ENCODE measurements at places on chromosomes 2 and 18. TPM values are rescaled to one million over a fixed set of nuclear protein-coding genes. Genes with fewer than 3 reads are reported as not detected.

KATNAL2 gene
- total RNA-seq: 2.4 TPM

CYTIP gene
- 2.2 TPM for total RNA-seq

EVX2 gene
- total RNA-seq: not detected

POMC gene
- 3.4 TPM for total RNA-seq

CTAGE1 gene
- not detected for total RNA-seq

ABCB11 gene
- total RNA-seq: not detected

CPLX4 gene
- total RNA-seq: not detected

COL4A3 gene
- total RNA-seq: 1.0 TPM

GRCh38 chr2:233829193-233830110 is 24.9 kb downstream of the HJURP start:
- no peaks in the 10 kb centered on the region for H3K4me1 ChIP-seq
- no peak for DNase-seq
- no peak overlapping the region for H3K27ac ChIP-seq

GRCh38 chr2:165909466-165909865 is 44.1 kb downstream of the TTC21B start:
- H3K36me3 ChIP-seq: no peaks in the 10 kb centered on the region
- DNase-seq: no peak
- no peaks in the 10 kb centered on the region for H3K27me3 ChIP-seq
- no peak overlapping the region for H3K27ac ChIP-seq

GRCh38 chr18:8657873-8658470 is 47.4 kb upstream of the MTCL1 start:
- H3K36me3 ChIP-seq: no peaks in the 10 kb centered on the region
- peaks cover 4% of the 10 kb centered on the region for H3K4me1 ChIP-seq
- DNase-seq: no peak
- H3K4me3 ChIP-seq: no peak overlapping the region
- no peak overlapping the region for H3K27ac ChIP-seq

DNA sequence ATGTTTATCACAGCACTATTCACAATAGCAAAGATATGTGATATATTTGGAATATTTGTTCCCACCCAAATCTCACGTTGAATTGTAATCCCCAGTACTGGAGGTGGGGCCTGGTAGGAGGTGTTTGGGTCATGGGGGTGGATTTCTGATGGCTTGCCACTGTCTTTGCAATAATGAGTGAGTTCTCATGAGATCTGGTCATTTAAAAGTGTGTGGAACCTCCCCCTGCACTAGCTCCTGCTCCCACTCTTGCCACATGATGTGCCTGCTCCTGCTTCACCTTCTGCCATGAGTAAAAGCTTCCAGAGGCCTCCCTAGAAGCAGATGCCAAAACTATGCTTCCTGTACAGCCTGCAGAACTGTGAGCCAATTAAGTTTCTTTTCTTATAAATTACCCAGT is 72.2 kb upstream of the DYNC1I2 start:
- no peaks in the 10 kb centered on the region for H3K36me3 ChIP-seq
- H3K4me3 ChIP-seq: no peak overlapping the region
- no peak overlapping the region for H3K27ac ChIP-seq
- no peak for DNase-seq

- peaks cover 23% of the 10 kb centered on the region for H3K36me3 ChIP-seq
- DNase-seq: no peak
- H3K4me3 ChIP-seq: no peak overlapping the region
- peaks cover 10% of the 10 kb centered on the region for H3K4me1 ChIP-seq
These were observed 37.5 kb downstream of the SNED1 start for GRCh38 chr2:241035818-241036396.

- no peak overlapping the region for H3K27ac ChIP-seq
- H3K4me3 ChIP-seq: no peak overlapping the region
- H3K4me1 ChIP-seq: no peaks in the 10 kb centered on the region
- no peak for DNase-seq
- H3K36me3 ChIP-seq: no peaks in the 10 kb centered on the region
- H3K27me3 ChIP-seq: no peaks in the 10 kb centered on the region
These were observed 18.4 kb upstream of the PIK3C3 start for GRCh38 chr18:41936471-41937134.

DNA sequence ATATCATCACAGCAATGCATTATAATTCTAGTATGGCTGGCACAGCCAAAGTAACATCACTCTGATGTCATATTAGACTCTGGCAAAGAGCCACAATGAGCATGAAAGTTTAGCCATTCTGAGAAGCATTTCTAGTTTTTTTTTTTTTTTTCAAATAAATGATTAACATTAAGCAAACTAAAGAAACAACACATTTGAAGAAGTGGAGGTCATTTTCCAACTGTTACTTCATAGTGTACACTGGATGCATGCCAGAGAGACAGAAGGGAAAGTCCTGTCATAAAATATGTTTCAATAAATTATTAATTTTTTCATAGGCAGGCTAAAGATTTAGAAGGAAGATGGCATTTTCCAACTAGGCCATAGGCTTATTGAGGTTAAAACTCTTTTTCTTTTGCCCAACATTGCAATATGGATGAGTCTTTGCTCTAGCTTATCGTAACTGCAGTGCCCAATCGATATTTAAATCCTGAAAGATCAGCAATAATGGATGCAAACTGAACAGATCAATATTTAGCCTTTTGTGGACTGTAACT is 1630.4 kb upstream of the ACVR2A start:
- H3K36me3 ChIP-seq: no peaks in the 10 kb centered on the region
- no peaks in the 10 kb centered on the region for H3K4me1 ChIP-seq
- no peak overlapping the region for H3K4me3 ChIP-seq
- no peak for DNase-seq
- no peaks in the 10 kb centered on the region for H3K27me3 ChIP-seq

DNA sequence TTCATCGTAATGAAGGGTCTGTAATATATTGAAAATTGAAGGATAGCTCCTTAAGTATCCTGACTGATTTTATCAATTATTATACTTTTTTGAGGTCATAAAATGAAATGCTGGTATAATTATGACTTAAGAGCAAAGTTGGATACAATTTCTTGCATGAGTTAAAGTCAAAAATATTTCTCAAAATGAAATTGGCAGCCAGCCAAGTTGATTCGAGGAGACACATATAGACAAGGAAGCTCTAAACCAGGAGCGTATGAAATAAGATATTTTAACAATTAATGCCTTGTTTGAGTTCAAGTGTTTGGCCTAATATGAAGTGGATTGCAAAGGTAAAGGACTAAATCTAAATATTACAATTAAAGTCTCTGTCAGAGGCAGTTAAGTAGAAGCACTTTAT is 260.4 kb upstream of the DSEL start:
- no peak overlapping the region for H3K4me3 ChIP-seq
- no peaks in the 10 kb centered on the region for H3K4me1 ChIP-seq
- H3K36me3 ChIP-seq: no peaks in the 10 kb centered on the region
- no peak for DNase-seq
- H3K27ac ChIP-seq: no peak overlapping the region

DNA sequence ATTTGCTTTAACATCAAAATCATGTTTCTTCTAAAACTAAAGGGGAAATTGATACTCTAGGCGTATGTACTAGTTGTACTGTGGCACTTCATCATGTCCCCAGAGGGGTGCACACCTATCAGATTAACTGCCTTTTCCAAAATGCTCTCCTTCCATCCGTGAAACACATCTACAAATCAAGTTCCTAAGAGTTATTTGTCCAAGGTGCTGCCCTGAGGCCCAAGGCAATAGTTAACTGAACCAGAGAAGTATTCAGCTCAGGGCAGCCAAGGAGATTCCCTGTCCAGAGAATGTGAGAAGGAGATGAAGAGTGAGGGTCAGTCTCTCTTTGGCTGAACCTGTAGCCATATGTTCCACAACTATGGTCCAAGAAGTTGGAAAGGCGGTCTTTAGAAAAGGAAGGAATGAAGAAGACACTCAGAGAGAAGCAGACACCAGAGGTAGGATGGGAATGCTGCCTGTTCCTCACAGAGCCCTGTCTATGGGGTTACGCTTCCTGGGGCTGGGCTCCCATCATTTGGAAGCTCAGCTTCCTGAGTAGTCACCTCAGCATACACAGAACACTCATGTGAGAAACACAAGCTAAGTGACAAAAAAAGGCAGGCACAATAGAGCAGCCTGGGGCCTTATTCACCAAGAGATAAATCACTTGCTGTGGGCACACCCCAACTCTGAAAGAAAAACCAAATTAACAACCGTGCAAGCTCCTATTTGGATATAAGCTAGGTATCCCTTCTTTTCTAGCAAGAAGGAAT is 55.6 kb downstream of the ANKRD44 start:
- H3K27ac ChIP-seq: peak overlapping the region; percentile 14
- H3K4me3 ChIP-seq: peak overlapping the region; percentile 8
- DNase-seq: no peak
- no peaks in the 10 kb centered on the region for H3K27me3 ChIP-seq

DNA sequence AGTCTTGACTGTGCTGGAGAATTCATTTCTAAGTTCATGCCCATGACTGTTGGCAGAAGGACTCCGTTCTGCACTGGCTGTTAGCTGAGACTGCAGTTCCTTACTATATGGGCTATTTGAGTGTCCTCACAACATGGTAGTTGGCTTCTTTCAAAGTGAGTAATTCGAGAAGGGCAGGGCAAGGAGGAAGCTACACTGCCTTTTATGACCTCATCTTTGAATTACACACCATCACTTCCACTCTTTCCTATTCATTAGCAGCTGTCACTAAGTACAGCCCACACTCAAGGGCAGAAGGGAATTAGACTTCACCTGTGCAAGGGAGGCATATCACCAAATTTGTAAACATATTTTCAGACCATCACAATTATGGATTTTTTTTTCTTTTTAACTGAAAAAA is 55.9 kb upstream of the EPAS1 start:
- DNase-seq: no peak
- H3K4me3 ChIP-seq: no peak overlapping the region
- no peaks in the 10 kb centered on the region for H3K36me3 ChIP-seq
- H3K4me1 ChIP-seq: no peaks in the 10 kb centered on the region
- H3K27me3 ChIP-seq: no peaks in the 10 kb centered on the region

- H3K4me1 ChIP-seq: peaks cover 87% of the 10 kb centered on the region
- H3K27me3 ChIP-seq: no peaks in the 10 kb centered on the region
- no peak overlapping the region for H3K4me3 ChIP-seq
- peak overlapping the region; percentile 84 for H3K27ac ChIP-seq
- DNase-seq: no peak
- H3K36me3 ChIP-seq: peaks cover 23% of the 10 kb centered on the region
These were observed 69.9 kb upstream of the MCFD2 start for GRCh38 chr2:46985512-46985911.

GRCh38 chr2:82994151-82994550 is 1464.9 kb downstream of the SUCLG1 start:
- H3K27me3 ChIP-seq: no peaks in the 10 kb centered on the region
- DNase-seq: no peak
- H3K4me1 ChIP-seq: no peaks in the 10 kb centered on the region
- no peak overlapping the region for H3K27ac ChIP-seq

- no peaks in the 10 kb centered on the region for H3K36me3 ChIP-seq
- H3K27me3 ChIP-seq: peaks cover 6% of the 10 kb centered on the region
- H3K4me1 ChIP-seq: no peaks in the 10 kb centered on the region
- H3K4me3 ChIP-seq: no peak overlapping the region
These were observed 6.1 kb upstream of the SERPINB8 start for GRCh38 chr18:63963615-63964256.

GRCh38 chr2:96359866-96360265 is 24.3 kb downstream of the NCAPH start:
- no peak overlapping the region for H3K4me3 ChIP-seq
- no peaks in the 10 kb centered on the region for H3K4me1 ChIP-seq
- H3K27me3 ChIP-seq: no peaks in the 10 kb centered on the region
- no peak overlapping the region for H3K27ac ChIP-seq
- DNase-seq: no peak

- no peak overlapping the region for H3K27ac ChIP-seq
- no peak for DNase-seq
- H3K4me3 ChIP-seq: no peak overlapping the region
- H3K27me3 ChIP-seq: no peaks in the 10 kb centered on the region
- H3K36me3 ChIP-seq: no peaks in the 10 kb centered on the region
- H3K4me1 ChIP-seq: no peaks in the 10 kb centered on the region
These were observed 10.4 kb downstream of the HRH4 start for GRCh38 chr18:24470805-24471204.

GRCh38 chr2:46164529-46165301 is 132.5 kb upstream of the EPAS1 start:
- peaks cover 46% of the 10 kb centered on the region for H3K4me1 ChIP-seq
- peak; percentile 62 for DNase-seq
- H3K27ac ChIP-seq: peak overlapping the region; percentile 75
- H3K27me3 ChIP-seq: no peaks in the 10 kb centered on the region
- no peaks in the 10 kb centered on the region for H3K36me3 ChIP-seq
